ENCODE measurements at places on chromosomes 1 and 21.

DNA sequence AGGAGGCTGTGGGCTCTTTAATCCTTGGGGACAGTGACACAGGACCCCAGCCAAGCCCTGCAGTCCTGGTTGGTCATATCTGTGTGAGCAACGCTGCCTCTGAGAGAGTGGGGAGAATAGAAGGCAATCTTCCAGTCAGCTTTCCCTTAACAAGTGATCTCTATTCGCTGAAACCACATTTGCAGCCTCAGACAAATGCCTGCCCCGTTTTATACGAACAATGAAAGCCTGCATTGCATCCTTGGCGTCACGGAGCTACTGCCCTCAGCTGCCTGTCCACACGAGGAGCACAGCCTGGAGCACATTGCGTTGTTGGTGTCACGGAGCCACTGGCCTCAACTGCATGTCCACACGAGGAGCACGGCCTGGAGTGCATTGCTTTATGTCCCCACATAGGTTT, 150.2 kb upstream of the ARHGEF16 start:
- no peak for DNase-seq

GRCh38 chr1:14303011-14303410, 295.5 kb upstream of the KAZN start:
- DNase-seq = no peak

- DNase-seq = no peak
Observed at GRCh38 chr1:237232501-237232900, 190.5 kb downstream of the RYR2 start.

- peak; percentile 47 for DNase-seq
Observed at GRCh38 chr21:29064850-29065481, 8.5 kb downstream of the CCT8 start.

DNA sequence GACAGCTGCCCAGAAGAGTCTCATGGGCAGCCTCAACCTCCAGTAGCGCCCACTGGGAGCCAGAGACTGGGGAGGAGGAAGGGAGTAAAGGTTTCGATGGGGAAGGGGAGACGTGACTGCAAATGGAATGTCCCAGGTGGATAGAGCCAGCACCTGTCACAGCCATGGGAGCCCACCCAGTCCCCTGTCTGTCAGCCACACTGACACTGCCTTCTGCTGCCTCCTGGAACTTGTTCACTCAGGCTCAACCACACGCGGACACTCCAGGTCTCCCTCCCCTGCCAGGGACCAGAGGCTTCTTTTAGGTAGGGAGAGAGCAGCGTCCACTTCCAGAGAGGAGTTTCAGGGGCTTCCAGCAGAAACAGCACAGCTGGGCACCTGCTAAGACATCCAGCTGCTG, 346.3 kb downstream of the NPHP4 start:
- DNase-seq = no peak

DNA sequence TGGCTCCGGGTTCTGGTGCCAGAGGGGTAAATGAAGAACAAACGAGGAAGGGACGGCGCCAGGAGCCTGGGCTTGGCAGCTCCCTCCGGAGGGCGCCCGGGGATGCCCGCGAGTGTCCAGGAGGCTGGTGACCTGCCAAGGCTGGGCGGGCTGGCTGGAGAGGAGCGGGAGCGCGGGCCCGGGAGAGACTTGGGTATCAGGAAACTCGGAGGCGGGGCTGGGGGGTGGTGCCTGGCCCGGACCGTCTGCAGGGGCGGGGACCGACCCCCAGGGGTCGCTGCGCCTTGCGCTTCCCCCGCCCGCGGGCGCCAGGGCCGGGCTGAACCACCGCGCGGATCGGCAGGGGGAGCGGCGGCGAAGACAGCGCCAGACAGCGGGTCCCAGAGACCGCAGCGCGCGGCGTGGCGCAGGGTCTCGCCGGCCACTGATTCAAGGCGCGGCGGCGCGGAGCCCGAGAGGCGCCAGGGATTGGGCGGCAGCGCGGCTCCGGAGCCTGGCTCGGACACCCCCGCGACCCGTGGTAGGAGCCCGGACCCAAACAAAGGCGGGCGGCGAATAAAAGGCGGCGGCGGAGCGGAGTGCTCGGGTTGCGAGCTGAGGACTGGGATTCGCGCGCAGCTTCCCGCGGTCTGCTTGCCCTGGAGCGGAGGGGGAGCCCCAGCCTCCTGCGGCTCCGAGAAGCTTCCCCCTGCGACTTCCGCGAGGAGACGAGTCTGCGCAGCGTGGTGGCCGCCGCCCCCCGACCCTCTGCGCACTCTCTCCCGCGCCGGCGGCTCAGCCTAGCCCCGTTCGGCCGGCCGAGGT, at the start of gene DISP3:
TSS of gene DISP3 (plus strand) at position 585 of the 804 bp plus-strand sequence. CDS start 21,838 bp downstream, outside the sequence.
- DNase-seq = peak; percentile 93

DNA sequence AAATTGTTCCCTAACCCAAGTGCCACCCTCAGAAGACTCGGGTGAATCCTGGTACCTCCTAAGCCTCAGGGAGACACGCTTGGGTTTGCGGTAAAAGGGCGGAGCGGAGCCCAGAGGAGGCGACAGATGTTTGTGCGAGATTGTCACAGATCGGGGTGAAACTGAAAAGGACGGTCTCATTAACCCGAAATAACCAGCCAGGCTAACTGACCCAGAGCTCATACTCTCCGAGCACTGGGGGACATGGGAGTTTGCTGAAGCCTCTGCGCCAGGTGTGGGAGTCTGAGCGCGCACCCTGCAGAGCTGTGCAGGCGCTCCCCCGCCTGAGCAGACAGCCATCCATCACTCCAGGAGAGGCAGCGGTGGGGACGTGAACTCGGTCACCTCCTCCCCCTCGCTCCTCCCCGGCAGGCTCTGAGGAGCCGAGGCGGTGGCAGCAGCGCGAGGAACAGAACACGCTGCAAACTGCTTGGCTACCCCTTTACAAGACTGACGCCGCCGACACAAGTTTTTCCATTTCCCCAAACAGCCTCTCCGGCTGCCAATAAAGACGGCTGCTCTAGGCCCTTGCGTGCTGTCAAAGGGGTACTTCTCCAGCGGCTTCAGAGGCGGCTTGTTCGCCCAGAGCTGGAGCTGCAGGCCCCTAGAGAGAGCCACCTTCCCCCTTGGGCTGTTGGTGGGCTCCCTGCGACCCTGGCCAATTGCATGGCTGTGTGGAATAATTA, 43.5 kb downstream of the RRAGC start:
- peak; percentile 70 for DNase-seq

- peak; percentile 30 for DNase-seq
Observed at GRCh38 chr1:51518586-51519047, 449 bp downstream of the EPS15 start.

- no peak for DNase-seq
Observed at GRCh38 chr1:92051948-92052347, 22.2 kb downstream of the EPHX4 start.

DNA sequence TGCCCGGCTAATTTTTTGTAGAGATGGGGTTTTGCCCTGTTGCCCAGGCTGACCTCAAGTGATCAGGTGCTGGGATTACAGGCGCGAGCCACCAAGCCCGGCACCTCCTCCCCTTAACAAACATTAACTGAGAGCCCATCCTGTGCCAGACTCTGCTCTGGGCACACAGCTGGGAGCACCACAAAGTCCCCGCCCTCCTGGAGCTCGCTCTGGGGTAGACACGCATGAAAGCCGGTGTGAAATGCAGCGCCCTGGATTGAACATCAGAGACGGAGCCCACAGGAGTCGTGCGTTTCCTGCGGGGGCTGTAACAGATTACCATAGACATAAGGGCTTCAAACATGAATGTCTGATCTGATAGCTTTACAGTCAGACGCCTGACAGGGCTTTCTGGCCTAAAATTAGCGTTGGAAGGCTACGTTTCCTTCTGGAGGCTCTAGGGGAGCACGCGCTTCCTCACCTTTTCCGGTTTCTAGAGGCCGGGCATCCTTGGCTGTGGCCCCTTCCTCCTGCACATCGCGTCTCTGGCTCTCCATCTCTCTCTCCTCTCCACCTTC, 14.3 kb downstream of the SLC27A3 start:
- no peak for DNase-seq

- DNase-seq = no peak
Observed at GRCh38 chr1:8562222-8562621, 244.3 kb downstream of the SLC45A1 start.

- no peak for DNase-seq
Observed at GRCh38 chr1:68143633-68144032, 88.7 kb downstream of the WLS start.

GRCh38 chr1:31436596-31437432, 23.8 kb downstream of the SERINC2 start:
- DNase-seq = no peak

DNA sequence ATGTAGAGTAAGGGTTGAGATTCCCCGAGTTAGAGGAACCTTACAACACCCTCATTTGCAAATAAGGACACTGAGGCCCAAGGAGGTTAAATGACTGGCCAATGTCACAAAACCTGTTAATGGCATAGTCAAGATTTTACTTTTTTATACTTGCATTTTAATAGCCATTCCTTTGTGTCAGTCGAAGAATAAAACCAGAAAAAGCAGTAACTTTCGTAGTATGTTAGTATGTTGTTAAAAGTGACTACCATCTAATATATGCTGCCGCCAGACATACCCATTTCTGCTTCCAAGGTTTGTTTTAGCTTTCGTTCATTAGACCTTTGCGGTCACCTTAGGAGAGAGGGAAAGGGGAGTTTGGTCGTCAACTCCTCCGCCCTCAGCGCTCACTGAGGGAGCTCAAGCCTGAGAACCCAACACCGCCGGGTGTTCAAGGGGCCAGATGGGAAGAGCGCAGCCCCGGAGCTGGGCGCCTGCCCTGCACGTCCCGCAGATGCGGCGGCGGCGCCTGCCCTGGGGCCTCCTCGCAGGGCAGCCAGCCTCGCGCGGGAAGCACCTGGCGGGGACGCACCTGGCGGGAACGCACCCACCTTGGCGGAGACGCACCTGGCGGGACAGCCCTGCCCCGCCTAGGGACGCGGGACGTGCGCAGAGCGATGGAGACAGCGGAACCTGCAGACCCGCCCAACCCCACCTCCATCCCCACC, 466 bp downstream of the VPS26C start:
- peak; percentile 18 for DNase-seq

Data from GM10248 (cell line).